GM23248 (cell line): ENCODE measurements at places on chromosomes 13 and 19. TPM values are rescaled to one million over a fixed set of nuclear protein-coding genes. Genes with fewer than 3 reads are reported as not detected.

- DNase-seq: no peak
These were observed 195.8 kb upstream of the RNF113B start for GRCh38 chr13:98372876-98373275.

GRCh38 chr13:66803013-66803807 is 426.9 kb downstream of the PCDH9 start:
- no peak for DNase-seq

FUT1 gene
- not detected in 2 replicates for total RNA-seq

GRCh38 chr19:46824890-46825730 is 25.5 kb downstream of the AP2S1 start:
- DNase-seq: peak; percentile 27
